T-helper 2 cell treated with Interferon-gamma antibody and Interleukin-4, amounts not matched to agents 5 μg/mL and 100 μg/mL, for 36 hours (primary cell): ENCODE measurements at places on chromosomes 16 and 17.

DNA sequence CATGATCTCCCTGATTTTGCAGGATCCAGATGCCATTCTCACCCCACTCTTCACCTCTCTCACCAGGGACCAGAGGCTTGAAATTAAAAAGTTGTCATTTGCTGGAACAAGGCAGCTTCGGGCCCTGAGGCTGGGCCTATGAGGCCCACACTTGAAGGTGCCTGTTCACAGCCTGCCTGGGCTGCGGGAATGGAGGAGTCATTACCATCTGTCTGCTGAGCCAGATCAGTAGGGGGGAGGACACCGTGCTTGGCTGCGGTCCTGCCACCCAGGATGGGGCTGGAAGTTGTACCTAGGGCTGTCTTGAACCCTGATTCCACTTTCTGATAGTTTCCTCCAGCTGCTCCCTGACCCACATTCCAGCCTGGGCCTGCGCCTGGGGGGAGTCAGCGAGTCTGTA is 208.3 kb upstream of the N4BP1 start:
- DNase-seq = no peak

GRCh38 chr16:1543085-1543896 is 9.8 kb downstream of the TMEM204 start:
- peak; percentile 76 for DNase-seq

GRCh38 chr16:79369796-79370195 is 230.7 kb downstream of the MAF start:
- no peak for DNase-seq

DNA sequence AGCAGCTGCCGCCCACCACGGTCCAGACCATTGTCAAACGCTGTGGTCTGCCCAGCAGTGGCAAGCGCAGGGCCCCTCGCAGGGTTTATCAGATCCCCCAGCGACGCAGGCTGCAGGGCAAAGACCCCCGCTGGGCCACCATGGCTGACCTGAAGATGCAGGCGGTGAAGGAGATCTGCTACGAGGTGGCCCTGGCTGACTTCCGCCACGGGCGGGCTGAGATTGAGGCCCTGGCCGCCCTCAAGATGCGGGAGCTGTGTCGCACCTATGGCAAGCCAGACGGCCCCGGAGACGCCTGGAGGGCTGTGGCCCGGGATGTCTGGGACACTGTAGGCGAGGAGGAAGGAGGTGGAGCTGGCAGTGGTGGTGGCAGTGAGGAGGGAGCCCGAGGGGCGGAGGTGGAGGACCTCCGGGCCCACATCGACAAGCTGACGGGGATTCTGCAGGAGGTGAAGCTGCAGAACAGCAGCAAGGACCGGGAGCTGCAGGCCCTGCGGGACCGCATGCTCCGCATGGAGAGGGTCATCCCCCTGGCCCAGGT is 13.0 kb downstream of the SLC52A1 start:
- DNase-seq = no peak

- DNase-seq = no peak
These were observed 163.5 kb upstream of the KIF2B start for GRCh38 chr17:53659181-53659580.

GRCh38 chr17:82041144-82041814 is 3.8 kb upstream of the DCXR start:
- no peak for DNase-seq

DNA sequence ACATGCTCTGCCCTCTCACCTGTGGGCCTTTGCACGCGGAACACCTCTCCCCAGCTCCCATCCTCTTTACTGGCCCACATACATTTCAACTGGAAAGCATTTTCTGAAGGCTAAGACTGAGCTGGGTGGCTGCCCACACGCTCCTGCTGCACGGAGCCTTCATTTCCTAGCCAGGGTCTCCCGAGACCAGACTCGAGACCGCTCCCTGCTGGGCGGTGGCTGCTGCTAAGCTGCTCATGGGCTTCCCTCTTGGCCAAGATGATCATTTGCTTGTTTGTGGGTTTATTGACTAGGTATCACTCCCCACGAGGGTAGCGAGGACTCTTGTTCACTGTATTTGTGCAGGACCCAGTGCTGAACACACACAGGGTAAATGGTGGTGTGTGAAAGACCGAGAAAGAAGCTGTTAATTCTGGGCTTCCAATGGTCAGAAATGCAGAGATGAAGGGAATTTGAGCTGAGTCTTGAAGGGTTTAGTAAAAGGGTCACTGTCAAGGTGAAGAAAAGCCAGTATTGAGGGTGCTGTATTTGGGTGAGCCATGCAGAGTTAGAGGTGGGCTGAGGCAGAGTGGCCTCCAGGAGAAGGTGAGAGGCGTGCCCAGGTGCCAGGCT is 907 bp downstream of the TRAPPC2L start:
- peak; percentile 71 for DNase-seq

DNA sequence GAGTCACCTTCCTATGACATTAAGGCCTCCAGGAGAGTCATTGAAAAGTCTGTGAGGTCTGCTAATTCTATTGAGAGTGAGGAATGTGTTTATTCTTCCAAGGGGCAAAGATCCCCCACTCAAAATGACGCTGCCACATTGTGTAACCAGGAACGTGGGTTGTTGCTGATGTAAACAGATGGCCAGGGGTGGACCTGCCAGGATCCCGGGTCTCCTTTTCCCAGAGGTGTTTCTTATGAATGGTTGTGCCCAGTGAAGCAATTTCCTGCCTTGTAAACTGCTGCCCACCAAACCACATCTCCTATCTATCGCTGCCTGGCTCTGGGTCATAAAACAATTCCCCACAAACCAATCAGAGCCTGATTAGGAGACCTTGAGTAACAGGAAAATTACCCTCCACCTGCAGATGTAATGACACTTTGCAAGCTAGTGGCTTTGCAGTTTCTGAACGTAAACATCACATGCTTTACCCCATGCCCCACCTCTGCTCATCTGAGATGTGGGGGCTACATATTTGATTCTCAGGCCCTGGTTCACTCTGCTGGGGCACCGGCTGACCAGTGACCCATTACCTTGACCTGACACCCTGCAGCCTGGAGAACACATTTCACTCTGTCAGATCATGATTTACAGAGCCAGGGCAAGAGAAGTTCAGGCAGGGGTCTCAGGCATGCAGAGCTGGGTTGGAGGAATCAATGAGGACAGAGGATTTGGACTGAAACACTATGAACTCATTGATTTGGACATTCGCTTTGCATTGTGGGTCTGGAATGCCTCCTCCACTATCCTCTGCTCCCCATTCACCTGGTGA is 33.1 kb upstream of the DDX52 start:
- DNase-seq = no peak

DNA sequence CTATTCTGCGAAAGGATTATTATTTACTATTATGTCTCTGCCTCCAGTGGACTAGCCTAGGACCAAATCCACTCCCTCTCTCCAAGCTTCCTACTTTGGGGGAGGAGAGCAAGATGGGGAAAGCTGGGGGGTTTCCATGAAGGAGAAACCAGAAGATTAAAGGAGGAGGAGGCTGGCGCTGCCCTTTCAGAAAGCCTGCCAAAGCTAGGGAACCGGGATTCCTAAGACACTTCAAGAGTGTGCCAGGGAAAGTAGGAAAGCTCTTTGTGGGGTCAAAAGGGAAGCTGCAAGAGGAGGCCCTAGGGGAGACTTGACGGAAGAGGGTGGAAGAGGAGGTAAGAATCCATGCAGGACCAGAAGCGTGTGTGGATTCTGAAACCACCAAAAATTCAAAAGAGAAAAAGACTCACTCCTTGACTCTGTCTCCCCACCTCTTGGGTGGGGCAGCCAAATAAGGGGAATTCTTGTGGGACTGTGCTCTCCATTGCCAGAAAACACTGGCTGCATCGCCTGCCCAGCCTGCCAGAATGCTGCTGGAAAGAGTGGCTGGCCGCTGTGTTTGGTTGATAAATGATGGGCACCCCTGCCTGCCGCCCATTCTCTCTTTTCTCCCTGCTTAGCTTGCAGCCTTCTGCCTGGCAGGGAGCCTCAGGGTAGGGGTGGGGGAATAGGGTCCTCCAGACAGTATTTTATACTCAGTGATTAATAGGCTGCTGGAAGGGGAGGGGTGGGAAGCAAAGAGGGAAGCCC is 11.8 kb upstream of the KAT7 start:
- DNase-seq = no peak

DNA sequence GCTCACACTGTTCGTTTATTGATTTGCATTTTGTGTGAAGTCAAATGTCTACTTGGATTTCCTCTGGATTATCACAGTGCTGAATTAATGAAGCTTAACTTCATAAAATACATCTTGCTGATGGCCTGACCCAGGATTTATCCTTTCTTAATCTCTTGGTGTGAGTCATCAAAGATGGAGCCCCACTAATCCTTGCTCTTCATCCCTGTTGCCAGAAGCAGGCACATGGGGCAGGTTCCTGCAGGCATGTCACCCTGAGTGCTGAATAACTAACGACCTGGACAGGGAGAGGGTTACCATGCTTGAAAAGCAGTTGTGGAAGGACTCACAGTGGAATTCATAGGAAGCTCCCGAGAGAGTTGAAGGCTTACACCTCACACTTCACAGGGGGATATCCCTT is 56.0 kb upstream of the FA2H start:
- no peak for DNase-seq

DNA sequence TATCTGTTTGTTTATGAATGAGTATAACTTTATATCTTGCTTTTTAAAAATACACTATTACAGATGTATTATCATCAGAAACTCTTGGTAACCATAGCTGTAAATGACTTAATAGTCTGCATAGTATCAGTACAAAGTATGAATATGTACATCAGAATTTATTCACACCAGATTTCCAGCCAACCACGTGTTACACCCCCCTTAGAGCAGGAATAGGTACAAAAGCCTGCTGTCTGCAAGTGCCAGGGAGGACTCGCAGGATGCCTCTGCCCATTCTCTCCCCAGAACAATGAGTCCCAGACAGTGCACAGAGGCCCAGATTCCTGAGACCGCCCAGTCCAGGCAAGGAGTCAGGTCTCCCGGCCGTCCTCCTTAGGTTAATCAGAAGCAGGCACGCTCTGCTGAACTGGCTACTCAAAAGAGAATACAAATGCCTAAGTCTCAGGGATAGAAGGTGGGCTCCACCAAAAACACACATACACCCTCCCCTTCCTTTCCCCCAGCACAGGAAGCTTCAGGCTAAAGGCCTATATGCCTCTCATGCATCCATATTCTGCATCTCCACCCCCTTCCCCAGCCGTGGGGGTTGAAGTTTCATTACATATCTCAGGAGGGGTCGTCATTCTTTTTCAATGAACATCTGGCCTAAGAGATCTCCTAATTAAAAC is 159.1 kb upstream of the CDH11 start:
- no peak for DNase-seq

- DNase-seq = no peak
These were observed 2.8 kb upstream of the MMP15 start for GRCh38 chr16:58022601-58023371.
